ENCODE measurements at places on chromosomes 7 and 10.

- no peak for DNase-seq
These were observed 7.9 kb upstream of the CRYGN start for GRCh38 chr7:151447901-151448260.

GRCh38 chr7:47887016-47887640, 61.1 kb downstream of the PKD1L1 start:
- no peak for DNase-seq

DNA sequence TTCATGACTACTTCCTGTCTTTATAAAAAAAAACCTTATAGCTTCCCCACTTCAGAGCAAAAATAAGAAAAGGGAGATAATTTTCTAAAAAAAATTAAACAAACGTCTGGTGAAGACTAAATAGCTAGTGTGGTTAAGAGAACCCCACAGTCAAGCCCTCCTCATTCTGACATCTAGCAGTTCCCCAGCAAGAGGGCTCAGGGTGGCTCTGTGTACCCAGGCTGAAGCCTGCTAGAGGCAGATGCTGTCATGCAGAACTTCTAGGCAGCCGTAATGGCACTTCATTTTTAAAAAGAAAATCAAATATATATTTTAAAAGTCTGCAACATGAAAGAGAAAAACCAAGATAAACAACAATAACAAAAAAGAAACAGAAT, 223.1 kb upstream of the KLF14 start:
- DNase-seq: no peak

DNA sequence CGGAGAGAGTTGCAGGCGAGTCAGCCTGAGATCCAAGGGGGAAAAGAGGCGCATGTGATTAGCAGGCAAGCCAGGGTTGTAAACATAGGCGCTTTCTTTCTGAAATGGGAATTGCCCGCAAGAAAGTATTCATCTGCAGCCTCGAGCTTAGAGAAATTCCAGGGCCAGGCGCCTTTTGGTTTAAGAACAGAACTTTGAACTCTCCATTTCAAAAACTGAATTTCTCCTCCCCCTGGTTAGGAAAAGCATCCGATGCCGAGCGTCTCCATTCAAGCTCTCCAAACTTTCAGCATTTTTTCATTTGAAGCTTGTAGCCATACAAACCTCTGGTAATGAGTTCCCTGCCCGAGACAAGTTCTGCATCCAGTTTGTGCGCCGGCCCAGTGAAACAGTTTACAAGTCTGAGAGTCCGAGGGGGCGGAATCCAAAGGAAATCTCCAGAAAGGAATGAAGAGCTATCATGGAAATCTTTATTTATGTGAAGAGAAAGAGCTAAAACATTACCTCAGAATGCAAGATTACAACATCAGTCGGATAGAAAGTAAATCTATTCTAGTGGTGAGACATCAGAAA, 69.9 kb downstream of the FAM204A start:
- DNase-seq: no peak

GRCh38 chr10:110786172-110786571, 85.6 kb upstream of the PDCD4 start:
- DNase-seq: no peak

GRCh38 chr7:121397361-121397760, 1.3 kb upstream of the FAM3C start:
- DNase-seq: no peak

- DNase-seq: no peak
These were observed 945 bp upstream of the RHEB start for GRCh38 chr7:151520419-151521261.

DNA sequence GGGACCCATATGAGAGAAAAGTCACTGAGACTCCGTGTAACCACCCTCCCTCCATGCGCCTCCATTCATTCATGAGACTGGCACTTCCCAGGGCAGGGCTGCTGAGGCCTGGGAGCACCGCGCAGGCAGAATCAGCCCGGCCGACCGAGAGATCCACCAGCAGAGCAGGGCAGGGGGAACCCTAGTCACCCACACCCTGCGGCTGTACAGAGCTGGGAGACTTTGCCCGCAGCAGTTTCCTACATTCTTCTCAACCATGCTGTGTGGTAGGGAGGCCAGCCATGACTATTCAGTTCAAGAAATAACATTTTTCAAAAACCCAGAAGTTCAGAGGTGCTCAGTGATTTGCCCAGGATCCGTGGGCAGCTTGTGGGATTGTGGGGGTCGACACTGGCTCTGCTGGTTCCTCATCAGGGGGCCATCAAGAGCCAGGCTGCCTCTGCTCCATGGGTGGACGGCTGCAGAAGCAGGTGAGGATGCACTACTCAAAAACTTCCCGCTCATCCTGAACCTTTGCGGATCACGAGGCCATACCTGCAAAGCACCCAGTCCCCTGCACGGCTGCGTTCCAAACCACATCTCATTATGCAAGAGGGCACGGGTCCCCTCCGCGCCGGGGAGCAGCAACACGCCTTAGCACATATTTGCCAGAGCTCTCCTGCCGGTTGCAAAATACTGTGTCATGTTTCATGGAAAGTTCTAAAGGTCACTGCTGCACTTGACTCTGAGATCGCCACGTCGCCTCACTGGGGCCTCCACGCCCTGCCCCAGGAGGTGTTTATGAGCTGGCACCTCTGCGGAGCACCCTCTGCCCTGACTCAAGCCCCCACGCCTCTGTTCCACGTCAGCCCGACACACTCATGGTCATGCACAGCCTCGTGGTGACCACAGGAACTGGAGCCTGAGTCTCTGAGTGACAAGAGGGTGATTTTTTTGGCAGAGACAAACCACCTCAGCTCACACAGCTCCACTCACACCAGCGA, 132.0 kb downstream of the PRKAG2 start:
- DNase-seq: no peak

DNA sequence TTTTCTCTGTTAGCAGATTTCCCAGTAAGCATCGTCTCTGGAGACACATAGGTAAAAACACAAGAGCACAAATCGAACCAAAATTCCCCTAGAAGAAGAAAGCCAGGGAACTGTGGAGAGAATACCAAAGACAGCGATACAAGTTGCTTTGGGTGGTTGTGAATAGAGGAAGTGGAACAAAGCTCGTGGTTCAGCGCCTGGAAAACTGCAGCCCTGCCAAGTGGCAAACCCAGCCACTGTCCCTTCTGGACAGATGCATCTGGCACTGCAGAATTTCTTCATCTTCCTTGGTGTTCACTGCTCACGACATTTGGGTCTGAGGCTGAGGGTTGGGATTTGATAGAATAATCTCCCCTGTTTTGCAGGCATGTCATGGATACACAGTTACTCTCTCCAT, 733.8 kb downstream of the PARD3 start:
- no peak for DNase-seq

GRCh38 chr10:104138131-104138530, 16.2 kb downstream of the SFR1 start:
- DNase-seq: no peak

- no peak for DNase-seq
These were observed 37.3 kb downstream of the TMEM60 start for GRCh38 chr7:77760809-77761453.

DNA sequence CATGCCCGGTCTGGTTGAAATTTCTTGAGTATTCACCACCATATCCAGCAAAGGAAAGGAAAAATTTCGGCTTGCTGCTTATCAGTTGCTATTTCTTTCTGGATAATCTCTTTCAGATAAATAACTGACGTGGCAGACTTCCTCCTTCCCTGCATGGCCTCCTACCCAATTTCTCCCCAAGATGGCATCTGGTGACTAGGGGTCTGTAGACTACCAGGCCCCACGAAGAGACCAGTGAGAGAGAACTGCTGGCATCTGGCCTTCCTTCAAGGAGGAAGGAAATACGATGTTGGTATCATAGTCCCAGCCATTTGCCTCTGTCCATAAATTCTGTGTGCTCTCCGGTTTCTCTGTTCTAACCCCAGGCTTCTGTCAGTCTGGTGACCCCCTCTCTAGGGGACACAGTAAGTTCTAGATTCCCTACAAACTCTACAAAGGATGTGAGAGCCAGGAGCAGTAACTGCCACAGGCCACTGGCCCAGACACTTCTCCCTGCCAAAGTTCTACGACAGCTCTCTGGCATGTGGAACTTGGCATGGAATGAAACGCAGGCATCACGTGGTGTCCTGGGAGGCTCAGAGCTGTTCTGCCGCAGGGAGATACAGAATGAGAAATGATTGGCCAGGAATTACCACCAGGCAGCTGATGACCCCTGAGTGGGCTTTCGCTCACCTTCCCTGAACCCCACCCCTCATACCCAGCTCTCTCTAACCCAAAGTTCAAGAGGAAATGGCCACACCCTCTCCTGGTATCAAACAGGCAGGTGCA, 30.0 kb upstream of the MSRB2 start:
- DNase-seq: no peak

GRCh38 chr7:4738711-4739527, 36.5 kb upstream of the AP5Z1 start:
- no peak for DNase-seq

- DNase-seq: no peak
These were observed 140.6 kb downstream of the KIAA1217 start for GRCh38 chr10:24349379-24350001.

DNA sequence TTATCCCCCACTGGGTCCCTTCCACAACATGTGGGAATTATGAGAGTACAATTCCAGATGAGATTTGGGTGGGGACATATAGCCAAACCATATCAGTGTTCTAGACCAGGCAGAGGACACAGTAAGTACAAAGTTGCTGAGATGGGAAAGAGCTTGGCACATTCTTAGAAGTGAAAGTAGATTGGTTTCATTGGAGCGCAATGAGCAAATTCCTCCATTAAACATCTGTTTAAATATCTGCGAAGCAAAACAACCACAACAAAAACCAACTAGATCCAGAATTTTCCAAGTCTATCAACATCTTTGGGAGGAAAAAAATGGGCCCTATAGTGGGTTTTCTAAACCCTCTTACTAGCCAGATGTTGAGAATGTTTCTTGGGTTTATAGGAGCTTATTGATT, 80.0 kb upstream of the STEAP1B start:
- no peak for DNase-seq

DNA sequence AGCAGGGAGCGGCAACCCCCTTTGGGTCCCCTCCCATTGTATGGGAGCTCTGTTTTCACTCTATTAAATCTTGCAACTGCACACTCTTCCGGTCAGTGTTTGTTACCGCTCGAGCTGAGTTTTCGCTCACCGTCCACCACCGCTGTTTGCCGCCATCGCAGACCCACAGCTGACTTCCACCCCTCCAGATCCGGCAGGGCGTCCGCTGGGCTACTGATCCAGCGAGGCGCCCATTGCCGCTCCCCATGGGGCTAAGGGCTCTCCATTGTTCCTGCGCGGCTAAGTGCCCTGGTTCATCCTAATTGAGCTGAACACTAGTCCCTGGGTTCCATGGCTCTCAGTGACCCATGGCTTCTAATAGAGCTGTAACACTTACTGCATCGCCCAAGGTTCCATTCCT, 115.6 kb upstream of the AUTS2 start:
- DNase-seq: no peak

- no peak for DNase-seq
These were observed 977 bp downstream of the CALU start for GRCh38 chr7:128739990-128740682.

DNA sequence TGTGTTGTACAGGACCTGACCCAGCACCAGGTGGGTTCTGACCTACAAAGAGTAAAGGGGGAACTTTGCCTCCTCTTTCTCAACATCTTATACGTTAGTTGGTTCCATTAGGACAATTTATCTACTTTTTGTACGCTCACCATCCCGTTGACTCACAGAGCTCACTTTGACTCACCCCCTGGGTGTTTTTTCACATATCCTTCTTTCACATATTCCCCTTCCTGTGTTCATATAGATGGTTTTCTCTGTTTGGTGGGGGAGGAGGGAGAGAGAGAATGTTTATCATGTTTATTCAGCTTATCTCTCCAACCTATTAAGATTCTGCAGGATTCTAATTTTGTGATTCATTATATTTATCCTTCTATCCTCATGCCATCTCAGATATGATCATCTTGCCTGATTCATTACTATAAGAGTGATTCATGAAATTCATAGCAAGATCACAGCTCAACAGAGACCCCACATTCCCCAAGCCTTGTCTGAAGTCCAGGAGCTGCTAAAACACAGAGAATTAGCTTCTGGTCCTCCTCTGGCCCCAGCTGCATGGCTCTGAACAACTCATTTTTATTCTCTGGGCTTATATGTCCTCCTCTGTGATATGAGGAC, 37.2 kb downstream of the PRSS2 start:
- no peak for DNase-seq

- DNase-seq: no peak
These were observed 17.1 kb downstream of the LANCL2 start for GRCh38 chr7:55382251-55382650.

GRCh38 chr7:50207686-50208255, 96.7 kb upstream of the IKZF1 start:
- DNase-seq: no peak

GRCh38 chr7:40311307-40311706, 176.5 kb downstream of the SUGCT start:
- no peak for DNase-seq

DNA sequence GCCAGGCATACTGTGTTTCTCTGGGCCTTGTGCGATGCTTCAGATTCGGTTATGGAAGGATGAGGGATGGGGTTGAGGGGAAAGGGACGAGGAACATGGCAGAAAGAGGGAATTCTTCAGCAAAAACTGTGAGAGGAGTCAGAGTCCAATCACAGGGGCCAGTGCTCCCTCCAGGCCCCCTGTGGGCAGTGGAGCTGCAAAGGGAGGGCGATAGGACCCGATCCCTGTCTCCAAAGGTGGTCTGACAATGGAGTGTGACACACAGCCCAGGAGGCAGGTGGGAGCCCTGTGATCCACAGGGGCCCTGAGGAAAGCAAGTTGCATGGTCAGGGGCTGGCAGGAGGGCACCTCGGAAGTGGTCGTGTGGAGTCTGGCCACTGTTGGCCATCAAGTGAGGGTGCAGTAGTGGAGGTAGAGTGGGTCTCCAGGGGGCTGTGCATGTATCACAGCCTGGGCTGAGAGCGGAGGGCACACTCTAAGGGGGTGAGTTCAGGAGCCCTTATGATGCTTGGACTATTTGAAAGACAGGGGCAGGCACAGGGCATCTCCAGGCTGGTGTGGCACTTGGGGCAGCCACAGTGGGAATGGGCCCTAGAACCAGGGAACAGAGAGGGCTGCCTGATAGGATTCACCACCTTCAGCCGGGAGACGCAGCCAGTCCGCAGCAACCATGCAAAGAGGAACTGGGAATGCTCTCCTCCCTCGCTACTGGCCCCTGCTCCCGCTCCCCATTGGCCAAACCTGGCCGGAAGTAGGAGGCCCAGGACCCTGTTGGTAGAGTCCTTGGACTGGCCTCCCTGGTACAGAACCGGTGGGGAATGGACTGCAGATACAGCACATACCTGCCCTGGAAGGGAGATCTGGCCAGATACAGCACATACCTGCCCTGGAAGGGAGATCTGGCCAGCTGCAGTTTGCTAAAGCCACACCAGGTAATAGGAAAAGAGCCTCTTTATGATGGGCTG, 115.9 kb downstream of the ADCY1 start:
- no peak for DNase-seq

DNA sequence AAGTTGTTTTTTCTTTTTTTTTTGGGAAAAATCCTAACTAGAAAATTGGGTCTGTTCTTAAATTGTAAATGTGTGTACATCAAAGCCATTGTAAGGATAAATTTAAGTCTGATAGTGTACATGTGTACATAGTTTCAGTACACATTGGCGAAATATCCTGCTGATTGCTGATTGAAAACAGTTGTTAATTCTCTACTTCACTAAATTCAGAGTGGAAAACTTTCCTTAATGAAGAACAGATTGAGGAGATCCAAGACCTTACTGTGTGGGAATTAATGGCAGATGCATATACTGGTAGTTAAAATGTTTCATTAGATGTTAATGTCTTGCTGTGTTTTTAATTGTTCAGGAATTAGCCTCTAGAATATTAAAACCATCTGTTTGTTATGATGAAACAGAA, 506.0 kb downstream of the AUTS2 start:
- no peak for DNase-seq

- DNase-seq: no peak
These were observed 33.3 kb downstream of the CRHR2 start for GRCh38 chr7:30648744-30649540.
